ENCODE measurements at places on chromosomes 7 and 10. TPM values are rescaled to one million over a fixed set of nuclear protein-coding genes. Genes with fewer than 3 reads are reported as not detected.

DNA sequence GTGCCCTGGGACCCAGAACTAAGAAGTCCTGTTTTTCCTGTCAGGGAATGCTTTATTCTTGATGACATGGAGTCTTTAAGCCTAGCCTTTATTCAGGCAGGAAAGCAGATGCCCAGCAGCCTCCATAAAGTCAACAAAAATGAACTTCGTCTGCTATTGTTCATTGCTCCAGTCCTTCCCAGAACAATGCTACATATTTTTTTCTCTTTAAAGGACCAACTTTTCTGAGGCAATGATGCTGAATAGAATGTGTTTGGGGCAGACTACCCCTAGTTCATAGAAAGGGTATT lies 47.6 kb upstream of the PDCD4 start:
- H3K27ac ChIP-seq = peak overlapping the region; percentile 88
- no peaks in the 10 kb centered on the region for H3K36me3 ChIP-seq
- H3K4me3 ChIP-seq = no peak overlapping the region
- H3K4me1 ChIP-seq = peaks cover 49% of the 10 kb centered on the region
- DNase-seq = no peak

Gene ZNF736
- 32.5 TPM for total RNA-seq

Gene GPR158
- total RNA-seq = not detected

DNA sequence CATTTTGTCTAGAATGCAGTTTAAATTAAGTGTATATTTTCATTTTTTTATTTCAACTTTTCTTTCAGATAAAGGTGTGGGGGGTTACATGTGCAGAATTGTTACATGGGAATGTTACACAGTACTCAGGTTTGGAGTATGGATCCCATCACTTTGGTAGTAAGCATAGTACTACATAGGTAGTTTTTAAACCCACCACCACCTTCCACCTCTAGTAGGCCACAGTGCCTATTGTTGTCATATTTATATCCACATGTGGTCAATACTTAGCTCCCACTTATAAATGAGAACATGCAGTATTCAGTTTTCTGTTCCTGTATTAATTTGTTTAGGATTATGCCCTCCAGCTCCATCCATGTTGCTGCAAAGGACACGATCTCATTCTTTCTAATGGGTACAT lies 200.6 kb downstream of the CCDC7 start:
- no peaks in the 10 kb centered on the region for H3K4me1 ChIP-seq
- H3K27me3 ChIP-seq = no peaks in the 10 kb centered on the region
- no peak overlapping the region for H3K27ac ChIP-seq
- no peaks in the 10 kb centered on the region for H3K36me3 ChIP-seq
- no peak overlapping the region for H3K4me3 ChIP-seq

Gene RBM28
- 47.5 TPM for total RNA-seq

GRCh38 chr10:47099474-47099873 lies 188.2 kb downstream of the PTPN20 start:
- no peaks in the 10 kb centered on the region for H3K4me1 ChIP-seq
- no peak overlapping the region for H3K27ac ChIP-seq
- H3K36me3 ChIP-seq = no peaks in the 10 kb centered on the region
- H3K4me3 ChIP-seq = no peak overlapping the region
- no peaks in the 10 kb centered on the region for H3K27me3 ChIP-seq
- no peak for DNase-seq

Gene SPDYE1
- not detected for total RNA-seq

Gene C10orf62
- total RNA-seq = 0.33 TPM

All from breast epithelium (tissue), 4 donors.